Activated naive CD8-positive, alpha-beta T cell treated with anti-CD3 and anti-CD28 coated beads, Interleukin-2, amount 50 U/mL, for 24 hours (primary cell): ENCODE measurements at places on chromosomes 7 and 10.

DNA sequence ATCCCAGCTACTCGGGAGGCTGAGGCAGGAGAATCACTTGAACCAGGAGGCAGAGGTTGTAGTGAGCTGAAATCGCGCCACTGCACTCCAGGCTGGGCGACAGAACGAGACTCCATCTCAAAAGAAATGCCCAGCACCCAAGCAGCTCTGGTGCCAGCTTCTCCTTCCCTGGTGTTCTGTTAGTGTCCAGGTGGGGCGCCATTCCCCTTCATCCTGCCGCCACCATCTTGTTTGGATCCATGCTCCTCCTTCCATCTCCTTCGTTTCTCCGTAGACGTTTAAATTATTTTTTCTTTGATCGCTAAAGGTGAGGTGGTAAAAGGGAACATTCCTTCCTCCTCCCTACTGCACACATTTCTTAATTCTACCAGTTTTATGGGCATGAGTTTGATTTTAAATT, 30.3 kb downstream of the PROSER2 start:
- H3K27me3 ChIP-seq = no peaks in the 10 kb centered on the region
- no peaks in the 10 kb centered on the region for H3K36me3 ChIP-seq
- no peak for DNase-seq
- no peaks in the 10 kb centered on the region for H3K4me1 ChIP-seq

DNA sequence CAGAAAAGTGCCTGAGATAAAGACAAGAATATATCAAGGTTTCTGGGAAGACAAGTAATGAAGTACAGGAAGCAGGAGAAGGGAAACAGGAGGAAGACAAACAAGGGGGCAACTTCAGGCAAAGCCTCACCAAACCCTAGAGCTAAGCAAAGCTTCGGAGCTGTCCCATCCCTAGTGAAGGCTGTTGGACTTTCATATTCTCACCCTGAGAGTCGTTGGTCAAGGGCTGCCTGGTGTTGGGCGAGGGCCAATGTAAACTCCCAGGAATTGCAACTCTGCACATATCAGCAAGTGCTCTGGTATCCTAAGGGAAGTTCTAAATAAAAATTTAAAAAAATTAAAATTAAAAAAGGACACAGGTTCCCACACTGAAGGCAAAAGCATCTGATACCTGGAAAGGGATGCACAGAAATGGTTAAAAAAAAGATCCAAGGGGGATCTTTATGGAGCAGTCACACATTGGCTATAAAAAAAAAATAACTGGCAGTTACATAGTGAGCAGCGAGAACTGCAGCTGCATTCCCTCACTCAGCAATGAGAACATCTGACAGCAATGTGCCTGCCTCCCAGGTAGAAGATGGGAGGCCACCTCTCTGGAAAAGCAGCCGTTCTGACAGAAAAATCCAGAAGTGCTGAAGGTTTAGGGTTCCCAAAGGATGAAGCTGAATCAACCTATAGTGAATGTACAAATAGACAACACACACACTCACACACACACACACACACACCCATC, 304.7 kb downstream of the WDR11 start:
- H3K4me3 ChIP-seq = no peak overlapping the region
- no peaks in the 10 kb centered on the region for H3K27me3 ChIP-seq
- H3K36me3 ChIP-seq = no peaks in the 10 kb centered on the region
- no peaks in the 10 kb centered on the region for H3K4me1 ChIP-seq
- H3K27ac ChIP-seq = no peak overlapping the region
- DNase-seq = no peak

DNA sequence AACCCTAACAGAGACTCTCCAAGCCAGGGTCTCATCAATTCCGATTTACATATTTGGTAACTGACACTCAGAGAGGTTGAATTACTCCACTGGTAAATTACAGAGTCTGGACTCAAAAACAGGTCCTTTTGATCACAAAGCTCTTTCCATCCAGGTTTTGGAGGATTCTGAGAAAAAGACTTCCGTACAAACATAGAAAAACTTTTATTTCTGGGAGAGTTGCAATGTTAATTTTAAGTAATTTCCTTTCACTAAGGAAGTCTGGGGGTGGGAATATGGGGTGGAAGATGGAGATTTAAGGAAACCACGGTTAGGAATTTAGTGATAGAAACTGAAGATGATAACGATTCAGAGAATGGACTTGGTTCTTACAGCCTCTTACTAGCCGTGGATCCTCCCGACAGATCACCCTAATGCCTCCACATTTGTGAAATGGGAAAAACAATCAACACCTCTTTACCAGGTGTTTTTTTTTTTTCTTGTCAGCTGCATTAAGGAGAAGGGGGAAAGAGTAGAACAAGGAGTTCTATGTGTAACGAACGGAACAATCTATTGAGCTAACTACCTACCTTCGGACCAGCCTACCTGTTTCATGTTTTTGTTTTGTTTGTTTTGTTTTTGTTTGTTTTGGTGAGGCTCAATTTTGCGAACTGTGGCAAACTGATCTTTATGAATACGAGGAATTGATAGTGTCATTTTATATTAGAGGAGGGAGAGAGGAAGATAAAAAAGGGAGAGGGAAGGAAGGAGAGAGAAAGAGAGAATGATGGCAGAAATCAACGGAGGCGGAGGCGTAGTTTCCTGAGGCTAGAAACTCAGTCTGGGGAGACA, 1.7 kb upstream of the RBM20 start:
- H3K27me3 ChIP-seq = peaks cover 53% of the 10 kb centered on the region
- peak overlapping the region; percentile 82 for H3K4me3 ChIP-seq
- peak overlapping the region; percentile 43 for H3K27ac ChIP-seq
- no peak for DNase-seq
- peaks cover 33% of the 10 kb centered on the region for H3K4me1 ChIP-seq
- no peaks in the 10 kb centered on the region for H3K36me3 ChIP-seq

DNA sequence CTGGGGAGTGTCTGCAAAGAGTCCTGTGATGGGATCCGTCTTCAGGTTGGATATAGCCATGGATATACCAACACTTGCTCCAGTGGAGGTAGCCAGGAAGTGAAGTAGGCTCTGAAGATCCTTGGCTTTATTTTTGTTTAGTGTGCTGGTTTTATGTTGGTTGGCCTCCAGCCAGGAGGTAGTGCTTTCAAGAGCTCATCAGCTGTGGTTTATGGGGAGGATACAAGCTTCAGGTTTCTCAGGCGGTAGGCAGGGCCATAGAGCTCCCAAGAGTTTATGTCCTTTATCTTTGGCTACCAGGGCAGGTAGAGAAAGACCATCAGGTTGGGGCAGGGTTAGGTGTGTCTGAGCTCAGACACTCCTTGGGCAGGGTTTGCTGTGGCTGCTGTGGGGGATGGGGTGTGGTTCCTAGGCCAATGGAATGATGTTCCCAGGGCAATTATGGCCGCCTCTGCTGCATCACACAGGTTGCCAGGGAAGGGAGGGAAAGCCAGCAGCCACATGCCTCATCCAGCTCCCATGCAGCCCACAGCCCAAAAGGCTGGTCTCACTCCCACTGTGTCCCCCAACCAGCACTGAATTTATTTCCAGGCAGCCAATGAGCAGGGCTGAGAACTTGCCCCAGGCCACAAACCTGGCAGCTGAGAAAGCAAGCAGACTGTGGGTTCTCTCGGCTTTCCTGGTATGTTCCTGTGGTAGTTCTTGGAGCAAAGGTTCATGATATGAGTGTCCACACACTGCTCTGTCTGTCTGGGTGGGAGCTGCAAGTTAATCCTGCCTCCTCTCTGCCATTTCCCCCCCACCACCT, 67.0 kb upstream of the PRLHR start:
- no peak for DNase-seq
- H3K36me3 ChIP-seq = peaks cover 4% of the 10 kb centered on the region
- peaks cover 52% of the 10 kb centered on the region for H3K4me1 ChIP-seq
- no peaks in the 10 kb centered on the region for H3K27me3 ChIP-seq
- no peak overlapping the region for H3K4me3 ChIP-seq
- H3K27ac ChIP-seq = no peak overlapping the region

DNA sequence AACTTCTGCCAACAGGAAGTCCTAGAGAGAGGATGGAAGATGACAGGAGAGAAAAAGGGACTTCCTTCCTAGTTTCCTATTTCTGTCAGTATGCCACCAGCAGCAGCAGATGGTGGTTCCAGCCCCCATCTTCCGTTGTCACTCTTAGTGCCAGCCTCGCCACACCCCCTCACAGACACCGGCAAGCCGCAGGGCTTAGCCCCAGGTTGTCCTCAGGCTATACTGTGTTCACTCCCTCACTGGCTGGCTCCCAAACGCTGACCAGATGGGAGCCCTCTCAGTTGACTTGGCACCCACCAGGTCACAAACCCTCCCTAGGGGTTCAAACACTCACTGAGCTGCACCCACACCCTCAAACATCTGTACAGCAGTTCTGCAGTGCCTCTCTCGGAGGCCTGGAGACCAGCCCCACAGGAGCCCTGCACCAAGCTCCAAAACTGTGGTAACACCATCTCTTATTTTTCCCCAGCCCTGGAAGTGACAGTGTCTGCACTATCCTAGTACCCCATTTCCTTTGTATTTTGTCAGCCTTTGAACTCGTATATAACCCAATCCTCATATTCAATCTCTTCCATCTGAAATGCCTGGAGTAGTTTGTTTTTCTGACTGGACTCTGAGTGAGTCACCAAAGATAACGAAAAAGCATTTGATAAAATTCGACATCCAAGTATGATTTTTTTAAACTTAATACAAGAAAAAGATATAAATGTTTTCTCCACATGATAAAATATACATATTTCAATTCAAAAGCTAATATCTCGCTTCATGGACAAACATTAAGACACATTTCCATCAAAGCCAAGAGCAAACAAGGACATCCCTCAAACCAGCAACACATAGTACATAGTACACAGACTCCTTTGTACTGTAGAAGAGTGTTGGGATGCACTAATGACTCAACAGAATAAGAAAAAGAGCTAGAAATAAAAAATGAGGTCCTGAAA, 34.5 kb downstream of the SMURF1 start:
- no peak overlapping the region for H3K4me3 ChIP-seq
- peak; percentile 27 for DNase-seq
- H3K4me1 ChIP-seq = peaks cover 53% of the 10 kb centered on the region
- no peak overlapping the region for H3K27ac ChIP-seq

- DNase-seq = no peak
- no peaks in the 10 kb centered on the region for H3K36me3 ChIP-seq
- H3K4me3 ChIP-seq = peak overlapping the region; percentile 24
- H3K4me1 ChIP-seq = peaks cover 15% of the 10 kb centered on the region
- H3K27me3 ChIP-seq = peaks cover 72% of the 10 kb centered on the region
- H3K27ac ChIP-seq = peak overlapping the region; percentile 23
Measured at GRCh38 chr7:27172315-27172774, 1.8 kb downstream of the HOXA10 start.

DNA sequence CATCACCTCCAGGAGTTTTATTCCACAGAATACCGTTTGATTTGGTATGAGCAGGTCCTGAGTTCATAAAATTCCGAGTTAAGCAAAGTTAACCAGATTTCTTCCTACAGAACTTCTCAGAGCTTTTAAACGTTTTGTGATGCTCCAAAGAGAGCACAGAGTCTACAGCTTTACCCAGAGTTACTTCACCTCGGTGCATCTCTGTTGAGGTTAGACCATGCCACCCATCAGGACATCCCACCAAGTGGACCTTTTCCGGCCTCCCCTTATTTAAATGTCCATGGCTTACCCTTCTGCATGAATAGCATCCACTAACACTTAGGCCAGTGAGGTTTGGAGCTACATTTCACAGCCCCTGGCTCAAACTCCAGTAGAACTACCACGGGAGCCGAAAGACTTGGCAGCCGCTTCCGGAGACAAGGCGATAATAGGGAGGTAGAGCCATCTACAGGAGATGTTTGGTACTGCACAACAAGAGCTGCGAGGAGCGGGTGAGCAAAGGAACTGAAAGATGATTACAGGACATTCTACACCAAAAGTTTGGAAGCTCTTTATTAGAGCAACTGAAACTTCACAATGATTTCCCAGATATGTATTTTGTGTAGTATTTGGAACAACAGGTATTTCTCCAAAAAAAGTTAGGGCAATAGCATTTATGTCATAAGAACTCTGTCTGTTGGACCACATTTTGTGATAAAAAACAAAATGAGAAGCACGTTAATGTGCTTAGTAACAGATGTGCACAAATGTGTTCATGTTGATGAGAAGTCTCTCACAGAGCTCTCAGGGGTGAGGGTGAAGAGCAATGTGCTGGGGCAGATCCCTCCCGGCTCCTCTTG, 174.7 kb downstream of the HERPUD2 start:
- peak; percentile 54 for DNase-seq
- no peaks in the 10 kb centered on the region for H3K36me3 ChIP-seq
- peaks cover 13% of the 10 kb centered on the region for H3K27me3 ChIP-seq
- H3K4me3 ChIP-seq = no peak overlapping the region
- H3K4me1 ChIP-seq = no peaks in the 10 kb centered on the region
- no peak overlapping the region for H3K27ac ChIP-seq

DNA sequence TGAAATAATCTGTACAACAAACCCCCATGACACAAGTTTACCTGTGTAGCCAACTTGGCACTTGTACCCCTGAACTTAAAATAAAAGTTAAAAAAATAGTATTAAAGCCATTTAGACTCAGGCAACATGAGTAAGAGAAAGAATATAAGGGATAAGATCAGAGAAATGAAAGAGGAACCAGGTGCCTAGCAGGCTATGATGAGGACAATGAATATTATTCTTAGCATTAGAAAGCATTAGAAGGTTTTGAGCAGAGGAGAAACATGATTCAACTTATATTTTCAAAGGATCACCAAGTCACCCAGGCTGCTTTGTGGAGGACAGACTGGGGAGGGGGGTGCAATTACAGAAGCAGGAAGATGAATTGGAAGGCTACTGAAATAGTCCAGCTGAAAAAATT, 48.1 kb upstream of the TES start:
- no peak overlapping the region for H3K27ac ChIP-seq
- peaks cover 4% of the 10 kb centered on the region for H3K27me3 ChIP-seq
- peaks cover 15% of the 10 kb centered on the region for H3K4me1 ChIP-seq
- H3K4me3 ChIP-seq = no peak overlapping the region

- DNase-seq = no peak
- no peak overlapping the region for H3K27ac ChIP-seq
- no peaks in the 10 kb centered on the region for H3K4me1 ChIP-seq
Measured at GRCh38 chr7:149664666-149665065, 108.7 kb downstream of the ZNF467 start.

GRCh38 chr7:92717623-92717992, 118.8 kb downstream of the CDK6 start:
- peaks cover 65% of the 10 kb centered on the region for H3K36me3 ChIP-seq
- no peak for DNase-seq
- H3K27ac ChIP-seq = peak overlapping the region; percentile 89
- peak overlapping the region; percentile 75 for H3K4me3 ChIP-seq

GRCh38 chr7:111662386-111662785, 100.1 kb upstream of the IMMP2L start:
- no peak overlapping the region for H3K4me3 ChIP-seq
- no peak overlapping the region for H3K27ac ChIP-seq
- no peak for DNase-seq

DNA sequence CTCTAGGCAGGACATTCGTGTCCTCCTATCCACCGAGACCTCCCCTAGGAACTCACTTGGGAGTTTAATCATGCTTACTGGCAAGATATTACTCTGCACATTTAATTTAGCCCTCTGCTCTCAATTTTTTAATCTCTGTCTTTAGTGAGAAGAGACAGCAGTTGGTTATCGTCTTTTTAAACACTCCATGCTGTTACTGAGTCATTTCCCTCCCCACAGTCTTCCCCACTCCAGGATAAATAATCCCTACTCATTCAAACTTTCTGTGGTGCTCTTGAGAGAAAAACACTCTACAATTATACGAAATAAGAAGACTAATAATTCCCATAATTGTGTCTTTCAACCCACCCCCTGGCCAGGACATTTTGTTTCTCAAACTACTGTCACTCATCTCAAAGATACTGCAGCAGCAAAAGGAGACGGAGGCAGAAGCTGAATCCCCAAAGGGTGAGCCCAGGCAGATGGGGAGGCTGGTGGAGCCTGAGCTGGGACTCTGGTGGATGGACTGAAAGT, 84.2 kb downstream of the ANK3 start:
- DNase-seq = no peak
- H3K27ac ChIP-seq = no peak overlapping the region
- no peak overlapping the region for H3K4me3 ChIP-seq
- no peaks in the 10 kb centered on the region for H3K36me3 ChIP-seq
- no peaks in the 10 kb centered on the region for H3K27me3 ChIP-seq
